ENCODE measurements at places on chromosomes 7 and 10.

DNA sequence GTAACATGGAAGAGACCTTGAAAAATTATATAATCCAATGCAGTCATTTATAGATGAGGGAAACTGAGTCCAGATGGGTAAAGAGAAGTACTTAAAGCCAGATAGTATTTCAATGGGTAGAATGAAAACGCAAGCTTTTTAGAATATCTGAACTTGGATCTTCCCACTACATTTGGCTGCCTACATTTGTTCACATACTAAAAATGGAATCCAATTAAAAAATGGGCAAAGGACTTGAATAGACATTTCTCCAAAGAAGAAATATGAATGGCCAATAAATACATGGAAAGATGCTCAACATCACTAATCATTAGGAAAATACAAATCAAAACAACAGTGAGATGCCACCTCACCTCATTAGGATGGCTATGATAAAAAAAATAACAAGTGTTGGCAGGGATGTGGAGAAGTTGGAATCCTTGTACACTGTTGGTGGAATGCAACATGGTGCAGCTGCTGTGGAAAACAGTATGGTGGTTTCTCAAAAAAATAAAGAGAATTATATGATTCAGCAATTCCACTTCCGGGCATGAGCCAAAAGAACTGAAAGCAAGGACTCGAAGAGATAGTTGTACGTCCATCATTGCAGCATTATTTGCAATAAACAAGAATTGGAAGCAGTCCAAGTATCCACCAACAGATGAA is 188.0 kb downstream of the FRMD4A start:
- no peak for DNase-seq

DNA sequence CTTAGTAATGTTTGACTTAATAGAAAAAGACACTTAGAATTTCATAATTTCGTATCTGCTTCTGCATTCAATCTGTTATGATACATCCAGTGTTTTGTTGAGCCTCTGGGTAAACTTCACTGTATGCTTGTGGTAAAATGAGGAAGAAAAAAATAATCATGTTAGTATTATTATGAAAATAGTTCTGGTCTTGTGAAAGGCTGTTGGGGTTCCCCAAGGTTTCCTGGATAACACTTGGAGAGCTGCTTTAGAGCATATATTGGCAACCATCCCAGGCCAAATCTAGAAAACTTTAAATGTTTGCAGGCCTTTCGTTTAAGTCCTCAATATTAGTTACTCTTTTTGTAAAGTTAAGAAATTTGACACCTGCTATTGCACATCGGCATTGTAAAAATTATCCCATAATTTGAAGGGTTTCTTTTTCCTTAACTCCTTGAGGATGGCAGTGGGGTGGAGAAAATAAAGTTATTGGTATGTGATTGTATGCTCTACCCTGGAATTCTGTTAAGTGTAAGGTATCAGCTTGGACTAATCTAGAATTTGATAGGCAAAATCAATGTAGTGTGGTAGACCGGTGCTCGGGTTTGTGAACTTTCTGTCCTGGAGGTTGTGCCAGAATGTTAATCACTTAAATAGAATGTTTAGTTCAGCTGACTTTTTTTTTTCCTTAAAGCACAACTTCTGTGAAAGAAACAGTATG is 54.5 kb downstream of the WAC start:
- DNase-seq: no peak

DNA sequence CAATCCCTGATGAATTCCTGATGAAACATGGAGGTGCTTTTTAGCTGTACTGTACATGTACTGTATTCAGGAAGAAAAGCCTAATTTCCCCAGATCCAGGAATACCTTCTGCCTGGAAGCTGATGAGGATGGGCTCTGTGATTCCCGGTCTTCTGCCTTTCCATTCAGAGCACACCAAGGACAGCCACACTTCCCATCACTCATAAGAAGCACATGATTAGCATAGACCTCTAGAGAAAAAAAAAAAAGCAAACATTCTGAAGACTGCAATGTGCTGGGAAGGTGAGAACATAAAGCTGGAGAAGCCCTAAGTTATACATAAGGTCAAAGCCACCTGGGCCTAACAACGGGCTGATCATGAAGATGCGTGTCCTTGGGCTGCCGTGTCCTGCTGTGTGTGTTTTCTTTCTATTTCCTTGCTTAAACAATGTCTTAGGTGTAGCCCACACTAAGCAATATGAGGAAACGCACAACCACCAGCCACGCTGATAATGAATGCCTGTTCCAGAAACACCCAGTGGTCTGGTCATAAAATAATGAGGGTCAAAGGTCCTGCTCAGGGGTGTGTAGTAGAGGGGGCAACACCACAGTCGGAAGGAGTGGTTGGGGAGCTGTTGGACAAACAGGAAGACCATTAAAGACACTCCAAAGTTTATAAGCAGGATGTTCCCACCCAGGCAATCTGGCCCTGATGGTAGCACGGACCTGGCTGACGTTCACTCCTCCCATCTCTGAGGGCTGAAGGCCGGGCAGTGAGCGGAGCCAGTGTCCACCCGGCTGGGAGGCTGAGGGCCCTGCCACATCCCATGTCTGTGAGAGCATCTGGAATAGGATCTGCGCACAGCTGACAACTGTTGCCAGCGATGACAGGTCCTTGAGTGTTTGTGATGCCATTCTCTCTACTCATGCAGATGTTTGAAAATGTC is 7.9 kb downstream of the PKD1L1 start:
- no peak for DNase-seq

GRCh38 chr7:153604-154003 is 38.8 kb upstream of the FAM20C start:
- DNase-seq: no peak

DNA sequence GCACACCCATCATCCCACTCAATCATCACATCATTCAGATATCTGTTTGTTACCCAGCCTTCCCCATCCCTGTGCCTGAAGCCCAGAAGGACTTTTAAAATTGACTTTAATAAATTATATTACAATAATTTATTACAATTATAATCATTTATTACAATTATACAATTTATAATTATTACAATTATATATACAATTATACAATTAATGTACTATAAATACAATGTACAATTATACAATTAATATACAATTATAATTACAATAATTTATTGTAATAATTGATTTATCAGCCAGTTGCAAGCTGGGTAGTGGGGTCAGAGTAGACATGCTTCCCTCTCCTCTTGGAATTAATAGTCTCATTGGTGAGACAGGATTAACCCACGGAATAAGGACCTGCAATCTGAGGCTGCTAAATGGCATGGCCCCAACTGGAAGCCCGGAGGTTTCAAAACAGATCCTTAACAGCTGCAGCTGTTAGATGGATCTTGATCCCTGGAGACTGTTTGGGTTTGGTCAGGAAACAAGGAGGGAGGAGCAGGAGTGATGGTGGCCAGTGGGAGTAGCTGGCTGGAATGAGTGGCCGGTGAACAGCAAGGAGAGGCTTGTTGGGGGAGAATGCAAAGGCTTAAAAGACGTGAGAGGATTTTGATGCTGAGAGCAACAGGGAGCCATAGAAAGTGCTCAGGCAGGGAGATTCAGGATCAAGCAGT is 402.8 kb upstream of the PODXL start:
- no peak for DNase-seq

DNA sequence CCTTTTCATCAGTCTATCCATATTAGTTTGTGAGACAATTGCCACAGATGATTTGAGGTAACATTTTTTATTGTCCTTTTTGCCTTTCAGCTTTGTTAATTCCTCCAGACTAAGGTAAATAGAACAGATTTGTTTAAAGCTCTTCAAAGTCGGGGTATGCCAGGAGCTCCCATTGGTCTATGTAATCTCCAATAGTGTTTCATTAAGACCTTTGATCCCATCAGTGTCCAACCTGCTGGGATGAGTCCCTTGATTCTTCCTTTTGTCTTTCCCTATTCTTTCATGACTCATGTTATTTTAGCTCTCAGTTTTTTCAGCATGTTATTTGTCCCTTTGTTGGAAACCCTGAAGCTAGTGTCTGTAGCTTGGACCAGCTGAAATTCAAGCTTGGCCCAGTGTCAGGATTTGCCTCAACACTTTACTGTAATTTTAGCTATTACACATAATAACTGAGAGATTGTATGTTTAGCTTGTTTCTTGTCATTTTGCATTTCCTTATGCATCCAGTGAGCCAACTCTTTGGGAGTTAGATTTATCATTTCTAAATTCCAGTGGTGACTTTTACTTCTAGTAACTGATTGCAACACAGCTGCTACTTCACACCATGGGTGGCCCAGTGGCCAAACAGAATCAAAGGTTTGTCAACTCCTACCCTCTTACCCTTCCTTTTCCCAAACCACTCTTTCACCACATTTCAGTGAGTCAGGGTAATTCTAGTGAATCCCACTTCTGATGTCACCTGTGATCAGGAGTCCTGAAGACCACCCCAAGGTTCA is 15.3 kb downstream of the AGBL3 start:
- DNase-seq: no peak

- DNase-seq: no peak
Measured at GRCh38 chr10:113997428-113997827, 46.2 kb upstream of the ADRB1 start.

DNA sequence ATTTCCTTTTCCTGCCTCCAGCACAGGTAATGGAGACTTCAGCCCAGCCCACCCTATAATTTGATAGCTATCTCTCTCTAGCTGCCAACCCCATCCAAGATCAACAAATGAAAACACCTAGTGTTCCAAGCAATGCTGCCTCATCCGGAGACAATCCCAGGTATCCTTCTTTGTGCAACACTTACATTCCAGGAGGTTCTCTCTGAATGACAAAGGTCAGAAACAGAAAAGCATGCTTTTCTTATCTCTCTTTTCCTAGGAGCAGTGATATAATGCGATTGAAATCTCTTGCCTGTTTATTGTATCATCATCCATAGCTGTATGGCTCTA is 699.3 kb downstream of the INHBA start:
- no peak for DNase-seq

GRCh38 chr7:138205614-138206150 is 129.4 kb downstream of the AKR1D1 start:
- DNase-seq: no peak

DNA sequence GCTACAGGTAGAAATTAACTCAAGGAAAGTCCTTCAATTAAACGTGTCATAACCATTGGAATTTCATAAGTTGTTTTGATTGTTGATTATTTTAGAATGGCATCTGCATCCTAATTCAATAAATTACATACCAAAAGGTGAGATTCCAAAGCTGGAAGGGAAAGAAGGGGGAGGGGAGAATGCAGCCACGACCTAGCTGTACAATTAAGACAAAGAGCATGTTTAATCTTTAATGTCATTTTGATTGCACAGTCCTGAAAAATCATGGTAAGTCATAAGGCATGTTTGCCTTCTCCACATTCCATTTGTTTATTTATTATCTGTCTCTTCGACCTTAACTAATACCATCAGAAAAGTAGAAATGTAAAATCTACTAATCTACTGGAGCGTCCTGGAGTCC is 358.1 kb downstream of the FRMD4A start:
- DNase-seq: no peak

DNA sequence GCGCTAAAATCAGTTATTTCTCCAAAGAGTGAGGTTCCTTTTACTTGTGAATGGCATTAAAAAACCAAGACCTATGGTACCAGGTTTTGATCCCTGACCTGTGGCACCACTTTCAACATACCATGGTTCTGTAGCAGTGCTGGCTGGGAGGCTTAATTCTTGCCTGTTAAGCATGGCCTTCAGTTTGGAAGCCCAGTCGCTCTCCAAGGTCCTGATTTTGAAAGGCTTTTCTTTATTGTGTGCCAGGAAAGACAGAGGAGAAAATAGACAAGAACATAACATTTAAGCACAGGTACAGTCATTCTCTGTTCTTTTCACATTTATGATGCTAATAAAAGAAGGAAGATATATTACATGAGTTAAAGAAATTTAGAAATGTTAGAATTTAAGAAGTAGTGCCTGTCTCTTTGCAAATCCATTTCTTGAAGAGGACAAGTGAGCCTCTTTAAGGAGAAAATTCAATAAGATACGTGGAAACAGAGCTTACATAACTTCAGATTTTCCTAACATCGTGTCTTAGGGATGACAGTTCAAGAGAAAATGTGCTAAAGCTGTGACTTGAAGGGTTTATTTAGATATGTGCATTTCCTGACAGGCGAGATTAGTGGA is 357.6 kb downstream of the DPP6 start:
- DNase-seq: no peak

- DNase-seq: no peak
Measured at GRCh38 chr7:36951257-36951697, 227.0 kb upstream of the AOAH start.

- DNase-seq: no peak
Measured at GRCh38 chr10:78071140-78071856, 37.6 kb downstream of the RPS24 start.

- DNase-seq: no peak
Measured at GRCh38 chr7:28941633-28942032, 16.5 kb downstream of the TRIL start.

GRCh38 chr10:34576797-34577196 is 238.3 kb downstream of the PARD3 start:
- no peak for DNase-seq

DNA sequence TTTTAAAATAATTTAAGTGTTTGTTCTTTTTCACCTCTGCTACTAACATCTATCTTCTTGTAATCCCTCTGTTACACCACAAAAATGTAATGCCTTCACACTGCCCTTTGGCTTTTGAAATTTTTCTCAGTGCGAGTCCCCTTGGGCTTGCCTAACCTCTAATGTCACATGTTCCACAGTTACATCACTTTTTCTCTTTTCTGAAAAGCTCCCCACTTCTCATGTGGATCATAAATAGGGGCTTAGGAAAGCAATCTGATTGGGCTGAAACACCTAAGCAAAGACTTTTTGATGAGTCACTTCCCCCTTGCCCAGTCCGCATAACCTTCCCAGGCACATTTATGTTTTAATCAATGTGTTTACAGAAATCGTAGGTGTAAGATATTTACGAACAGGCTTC is 288.2 kb downstream of the IPMK start:
- no peak for DNase-seq

DNA sequence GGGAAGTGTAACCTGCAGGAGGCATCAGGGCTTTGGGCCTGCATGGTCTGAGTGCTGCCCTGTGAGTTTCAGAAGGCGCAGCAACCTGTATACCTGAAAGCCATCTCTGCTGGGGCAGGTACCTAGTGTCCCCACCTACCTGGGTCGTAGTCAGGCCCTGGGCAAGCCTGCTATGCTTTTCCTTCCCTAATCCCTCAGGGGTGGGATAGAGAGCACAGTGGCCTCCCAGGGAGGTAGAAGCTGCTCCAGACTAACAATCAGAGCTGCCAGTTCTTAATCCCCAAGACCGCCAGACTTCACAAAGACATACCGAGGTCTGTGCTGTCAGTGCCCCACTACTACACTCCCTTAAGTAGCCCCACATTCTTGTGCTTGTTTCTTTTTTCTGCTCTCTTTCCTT is 52.0 kb downstream of the PTEN start:
- no peak for DNase-seq

- no peak for DNase-seq
Measured at GRCh38 chr10:114102256-114102655, 58.6 kb downstream of the ADRB1 start.

Measured in CD4-positive, alpha-beta T cell treated with Interleukin-2 at 100 ng/mL for 4 hours (primary cell).